ENCODE measurements at places on chromosomes 2 and 18.

DNA sequence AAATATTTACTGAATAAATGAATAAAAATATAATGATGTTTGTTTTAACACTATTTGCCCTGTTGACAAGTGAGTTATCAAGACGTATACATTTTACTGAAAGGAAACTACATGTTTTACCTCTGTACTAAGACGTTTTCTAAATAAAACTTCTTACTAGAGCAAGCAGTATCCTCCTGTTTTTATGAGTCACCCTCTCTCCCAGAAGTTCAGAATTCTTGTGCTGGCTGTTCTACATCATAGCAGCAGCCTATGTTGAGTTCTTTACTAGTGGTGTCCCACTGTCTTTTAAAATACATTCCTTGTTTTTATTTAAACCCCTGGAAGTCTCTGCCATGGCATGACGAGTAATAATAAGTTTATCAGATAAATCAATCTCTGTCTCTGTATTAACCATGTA, 297.4 kb downstream of the CALCRL start:
- no peak for DNase-seq

DNA sequence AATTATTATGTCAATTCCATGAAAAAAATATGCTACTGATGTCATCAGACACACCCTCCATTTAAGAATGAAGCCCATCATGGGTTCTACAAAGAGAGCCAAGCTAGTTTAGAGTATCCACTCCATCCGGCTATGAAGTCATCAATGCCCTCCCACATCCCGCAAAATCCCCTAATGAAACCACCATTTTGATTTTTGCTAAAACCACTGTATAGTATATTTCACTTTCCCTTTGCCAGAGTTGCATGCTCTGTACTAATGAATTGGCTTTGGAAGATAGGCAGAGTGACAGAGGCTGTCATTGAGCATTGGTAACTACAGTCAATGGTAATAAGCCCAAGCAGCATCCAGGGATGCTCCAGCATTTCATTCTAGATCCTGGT, 118.6 kb downstream of the ANKRD44 start:
- DNase-seq: no peak

GRCh38 chr2:237695201-237695780, 67.9 kb downstream of the LRRFIP1 start:
- no peak for DNase-seq

DNA sequence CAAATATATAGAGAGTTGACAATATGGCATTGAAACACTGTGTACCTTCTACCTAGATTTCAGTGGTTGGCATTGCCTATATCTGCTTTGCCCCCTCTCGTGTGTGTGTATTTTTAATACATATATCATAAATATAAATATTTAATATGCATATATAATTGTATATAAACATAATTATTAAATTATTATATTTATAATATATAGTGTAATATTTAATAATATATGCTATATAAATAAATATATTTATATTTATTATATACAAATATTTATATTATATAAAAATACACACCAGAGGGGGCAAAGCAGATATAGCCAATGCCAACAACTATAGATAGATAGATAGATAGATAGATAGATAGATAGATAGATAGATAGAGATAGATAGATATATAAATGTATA, 124.1 kb downstream of the KIAA1328 start:
- DNase-seq: no peak

GRCh38 chr2:80169811-80170594, 134.5 kb downstream of the LRRTM1 start:
- no peak for DNase-seq

GRCh38 chr18:2857491-2858131, 10.8 kb downstream of the EMILIN2 start:
- no peak for DNase-seq

- DNase-seq: no peak
Measured at GRCh38 chr2:118988706-118989105, 46.7 kb downstream of the MARCO start.

Data from glutamatergic neuron (in vitro differentiated cells).